ENCODE measurements at places on chromosomes 6 and 20. TPM values are rescaled to one million over a fixed set of nuclear protein-coding genes. Genes with fewer than 3 reads are reported as not detected.

DNA sequence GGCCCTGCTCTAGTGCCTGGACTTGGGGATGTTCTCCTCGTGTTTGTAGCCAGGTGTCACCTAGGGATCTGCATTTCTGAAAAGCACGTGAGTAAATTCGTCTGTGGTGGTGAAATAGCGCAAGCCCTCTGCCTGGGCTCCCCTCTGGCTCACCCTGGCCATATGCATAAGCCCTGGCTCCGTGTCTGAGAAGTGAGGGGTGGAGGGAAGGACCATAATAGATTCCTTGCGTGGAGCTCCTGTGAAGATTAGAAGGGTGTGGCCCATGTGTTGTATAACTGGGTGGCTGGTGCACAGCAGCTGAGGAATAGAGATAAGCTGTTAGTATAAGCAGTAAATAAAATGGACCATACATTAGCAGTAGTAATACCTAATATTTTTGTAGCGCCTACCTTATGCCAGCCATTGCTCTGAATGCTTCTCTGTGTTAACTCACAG is 4.8 kb downstream of the BCAS1 start:
- DNase-seq: no peak

SLC22A23 gene
- total RNA-seq: 0.20 TPM

DNA sequence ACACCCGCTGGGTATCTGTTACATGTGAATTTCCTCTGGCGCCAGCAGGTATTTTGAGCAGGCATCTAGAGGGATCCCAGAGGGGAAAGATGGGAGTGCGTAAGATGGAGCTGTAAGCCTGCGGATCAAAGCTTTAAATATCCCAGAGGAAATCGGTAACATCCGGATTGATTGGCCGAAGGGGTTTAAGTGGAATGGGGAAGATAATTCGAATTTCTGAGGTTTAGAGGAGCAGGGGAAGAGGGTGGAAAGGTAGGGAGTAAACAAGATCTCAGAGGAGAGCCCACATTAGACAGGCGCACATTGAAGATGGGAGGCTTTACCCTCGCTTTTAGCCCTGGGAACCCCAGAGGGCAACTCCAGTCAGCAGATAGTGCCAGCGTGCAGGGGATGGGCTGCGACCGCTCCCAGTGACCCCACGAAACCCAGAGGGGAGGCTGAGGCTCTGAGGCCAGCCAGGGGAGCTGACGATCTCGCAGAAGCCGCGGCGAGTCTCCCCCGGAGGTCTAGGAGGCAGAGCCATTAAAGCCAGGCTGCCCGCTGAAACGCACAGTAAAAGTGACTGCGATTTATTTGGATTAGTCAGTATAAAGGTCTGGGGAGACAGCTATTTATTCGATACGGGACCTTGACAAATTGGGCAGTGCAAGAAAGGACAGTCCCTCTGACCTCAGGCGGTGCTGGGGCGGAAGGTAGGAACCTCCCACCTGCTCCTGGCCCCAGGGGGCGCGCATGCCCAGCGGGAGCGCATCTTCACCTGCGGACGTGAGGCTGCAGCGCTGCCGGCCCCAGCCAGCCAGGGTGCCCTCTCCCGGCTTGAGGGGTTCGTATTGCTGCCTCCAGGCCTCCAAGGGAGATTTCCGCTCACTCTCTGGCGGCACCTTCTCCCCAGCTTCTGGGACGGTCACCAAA is 34.3 kb upstream of the TCF21 start:
- DNase-seq: no peak

TRERF1 gene
- 3.8 TPM for total RNA-seq

GRCh38 chr6:116563830-116564229 is 7.5 kb upstream of the RWDD1 start:
- no peak for DNase-seq

- no peak for DNase-seq
Measured at GRCh38 chr6:113645576-113645970, 211.6 kb upstream of the MARCKS start.

GRCh38 chr20:35644806-35645205 is 19.9 kb downstream of the CPNE1 start:
- no peak for DNase-seq

TSHZ2 gene
- total RNA-seq: not detected

DNA sequence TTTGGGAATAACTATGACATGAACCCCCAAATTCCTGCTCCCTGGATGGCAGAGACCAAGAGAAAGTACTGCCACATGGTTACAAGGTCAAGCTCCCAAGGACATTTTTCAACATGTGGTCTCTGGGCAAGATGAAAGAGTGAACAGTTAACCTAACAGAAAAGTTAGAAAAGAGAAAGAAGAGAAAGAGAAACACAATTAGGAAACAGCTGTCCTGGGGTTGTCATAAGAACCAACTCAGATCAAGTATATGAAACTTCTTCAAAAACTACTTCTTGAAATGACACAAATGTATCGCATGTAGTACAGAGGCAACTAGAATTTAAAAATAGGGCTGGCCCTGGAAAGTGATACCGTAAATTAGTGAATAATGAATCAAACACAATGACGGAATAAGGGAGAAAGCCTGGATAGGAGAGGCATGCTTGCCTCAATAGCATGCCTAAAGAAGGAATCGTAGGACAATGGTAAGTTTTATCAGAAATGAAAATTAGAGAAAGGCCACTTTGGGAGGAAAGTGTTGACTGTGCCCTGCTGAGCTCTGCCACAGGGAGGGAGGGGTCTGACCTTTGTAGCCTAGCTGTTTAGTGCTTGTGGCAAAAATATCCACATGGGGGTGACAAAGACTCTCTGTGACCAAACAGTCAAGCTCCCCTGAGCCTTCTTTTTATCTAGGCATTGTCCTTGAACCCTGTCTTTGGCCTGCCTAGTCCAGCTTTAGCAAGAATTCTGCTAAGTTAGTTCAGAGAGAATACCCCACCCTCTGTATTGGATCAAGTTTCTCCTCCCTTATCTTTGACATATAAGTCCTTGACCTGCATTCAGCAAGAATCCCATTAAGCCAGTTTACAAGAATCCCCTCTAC is 4.3 kb upstream of the DCBLD1 start:
- DNase-seq: no peak

DNA sequence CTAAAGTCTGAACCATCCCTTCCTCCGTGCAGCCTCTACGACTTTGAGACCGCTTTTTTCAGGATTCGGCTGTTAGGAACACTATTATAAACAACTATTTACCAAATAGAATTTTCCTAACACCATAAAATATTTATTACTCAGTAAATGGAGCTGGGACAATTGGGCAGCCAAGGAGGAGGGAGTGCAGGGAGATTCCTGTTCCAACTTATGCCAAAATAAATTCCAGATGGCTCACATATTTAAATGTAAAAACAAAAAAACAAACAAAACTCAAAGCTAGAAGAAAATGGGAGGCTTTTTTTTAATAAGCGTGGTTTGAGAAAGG is 48.1 kb downstream of the TCP11 start:
- no peak for DNase-seq

GRCh38 chr6:12137480-12137879 is 125.4 kb downstream of the HIVEP1 start:
- DNase-seq: peak; percentile 40

BNIP5 gene
- not detected for total RNA-seq

RBBP9 gene
- 22.3 TPM for total RNA-seq

ENPP3 gene
- total RNA-seq: not detected

DNA sequence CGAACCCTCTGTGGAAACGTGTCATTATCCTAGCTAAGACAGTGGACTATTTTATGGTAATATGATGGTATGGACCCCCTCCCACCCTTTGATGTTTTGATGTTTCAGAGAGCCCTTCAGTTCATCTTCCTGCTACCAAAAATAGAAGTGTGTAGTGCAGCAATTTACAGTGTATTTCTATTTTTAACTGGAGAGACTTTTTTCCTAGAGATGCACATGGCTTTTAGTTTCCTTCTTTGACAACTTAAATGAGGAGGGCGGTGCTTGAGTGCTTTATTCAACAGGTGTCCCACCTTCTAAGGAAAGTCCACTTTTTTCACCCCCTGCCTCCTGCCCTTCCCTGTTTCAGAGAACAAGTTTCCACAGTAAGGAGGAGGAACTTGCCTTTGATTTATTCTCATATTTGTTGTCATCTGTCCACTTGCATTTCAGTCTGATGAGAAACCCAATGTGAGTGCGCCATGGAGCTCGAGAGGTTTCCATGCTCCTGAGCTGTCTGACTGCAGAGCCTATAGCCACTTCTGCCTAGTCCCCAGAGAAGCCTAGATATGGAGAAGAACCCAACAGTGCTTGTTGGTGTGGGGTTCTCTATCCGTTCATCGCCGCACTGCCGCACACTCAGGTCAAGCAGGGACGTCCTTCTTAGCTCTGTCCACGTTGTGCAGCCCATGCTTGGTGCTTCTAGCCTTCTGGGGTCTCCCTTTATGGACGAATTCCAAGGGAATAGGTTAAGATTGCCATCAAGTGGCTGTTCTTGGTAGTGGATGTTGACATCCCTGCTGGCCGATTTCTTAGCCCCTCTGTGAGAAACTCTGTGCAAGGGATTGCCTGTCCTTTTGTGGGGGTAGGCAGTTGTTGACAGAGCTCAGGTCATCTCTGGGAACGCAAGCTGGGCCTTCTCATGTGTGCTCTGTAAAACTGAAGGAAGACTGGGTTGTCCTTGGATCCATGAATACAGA is 144.2 kb downstream of the JARID2 start:
- DNase-seq: peak; percentile 54
